ENCODE measurements at places on chromosomes 1 and 21.

GRCh38 chr1:162663086-162663485 lies 30.8 kb downstream of the DDR2 start:
- no peak for DNase-seq

GRCh38 chr21:38995071-38995669 lies 188.1 kb downstream of the PSMG1 start:
- no peak for DNase-seq

- no peak for DNase-seq
These were observed 39.5 kb downstream of the IER5 start for GRCh38 chr1:181127898-181128453.

- no peak for DNase-seq
These were observed 18.6 kb upstream of the RGS8 start for GRCh38 chr1:182702826-182703524.

- DNase-seq: no peak
These were observed 9.6 kb downstream of the SMAP2 start for GRCh38 chr1:40383095-40383487.

GRCh38 chr1:44418022-44418673 lies 13.1 kb downstream of the RNF220 start:
- DNase-seq: no peak

GRCh38 chr1:227357927-227358302 lies 39.6 kb upstream of the CDC42BPA start:
- DNase-seq: no peak

- DNase-seq: no peak
These were observed 105.6 kb downstream of the NTPCR start for GRCh38 chr1:233055879-233056641.

- no peak for DNase-seq
These were observed 8.0 kb upstream of the RNPC3 start for GRCh38 chr1:103517380-103518047.

GRCh38 chr1:24096009-24096738 lies 15.8 kb downstream of the MYOM3 start:
- no peak for DNase-seq

DNA sequence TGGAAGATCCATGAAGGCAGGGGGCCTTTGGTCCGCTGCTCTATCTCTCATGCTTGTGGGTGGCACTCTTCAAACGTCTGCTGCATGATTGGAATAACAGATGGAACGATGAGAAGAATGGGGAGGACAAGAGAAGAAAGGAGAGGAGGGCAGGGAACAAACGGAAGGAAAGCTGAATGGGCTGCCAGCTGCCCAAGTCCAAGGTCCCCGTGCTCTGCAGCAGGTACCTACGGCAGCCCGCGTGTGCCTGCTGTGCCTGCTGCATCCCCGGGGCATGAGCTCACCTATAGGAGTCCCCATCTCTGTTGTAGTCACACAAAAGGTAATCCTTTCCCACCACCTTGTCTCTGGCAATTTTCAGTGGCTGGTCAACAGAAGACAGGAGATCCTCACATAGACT lies 73.1 kb downstream of the SLC66A1 start:
- no peak for DNase-seq

GRCh38 chr1:219465212-219466093 lies 147.5 kb downstream of the ZC3H11B start:
- DNase-seq: no peak

DNA sequence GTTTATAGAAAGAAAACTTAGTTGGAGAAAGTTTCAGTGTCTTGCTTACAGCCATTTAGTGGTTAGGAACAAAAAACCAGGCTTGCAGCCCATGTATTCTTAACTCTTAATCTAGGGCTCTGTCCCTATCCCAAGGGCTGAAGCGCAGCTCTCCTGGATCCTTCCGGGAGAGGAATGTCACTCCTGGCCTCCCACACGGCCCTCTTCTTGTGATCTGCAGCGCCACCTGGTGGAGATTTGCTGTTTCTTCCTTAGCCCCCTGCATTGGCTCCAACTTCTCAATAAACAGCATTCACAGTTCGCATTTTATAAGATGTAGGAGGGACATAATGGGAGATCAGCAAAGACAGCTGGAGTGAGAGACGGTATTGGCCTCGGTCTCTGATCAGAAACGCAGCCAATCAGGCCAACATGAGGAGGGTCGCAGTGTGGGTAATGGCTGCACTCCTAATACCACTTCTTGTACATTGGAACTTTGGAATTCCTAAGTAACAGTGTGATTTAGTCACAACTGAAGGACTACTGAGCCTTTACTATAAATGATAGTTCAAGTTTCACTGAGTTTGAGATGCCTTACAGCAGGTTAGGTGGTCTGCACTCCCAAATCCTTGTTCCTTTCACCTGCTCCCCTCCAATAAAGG lies 283.4 kb downstream of the ASTN1 start:
- DNase-seq: peak; percentile 62

GRCh38 chr1:169509354-169509753 lies 23.6 kb upstream of the SLC19A2 start:
- DNase-seq: no peak

DNA sequence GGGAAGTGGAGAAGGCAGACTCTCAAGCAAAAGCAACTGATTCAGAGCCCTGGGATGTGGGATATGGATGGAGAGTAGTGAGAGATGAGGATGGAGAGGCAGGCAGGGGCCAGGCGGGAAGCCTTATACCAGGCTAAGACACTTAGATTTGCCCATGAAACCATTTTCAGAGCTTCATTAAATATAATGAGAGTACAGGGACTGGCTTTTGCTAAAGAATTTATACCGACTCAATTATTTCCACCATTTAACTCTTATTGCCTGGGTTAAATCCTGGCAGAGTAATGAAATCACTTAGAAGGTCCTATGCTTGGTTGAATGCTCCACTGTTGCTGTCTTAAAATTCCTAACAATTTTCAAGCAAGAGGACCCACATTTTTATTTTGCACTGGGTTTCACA lies 311.7 kb downstream of the KCNH1 start:
- no peak for DNase-seq

- DNase-seq: no peak
These were observed 108.2 kb upstream of the GREM2 start for GRCh38 chr1:240719953-240720700.

DNA sequence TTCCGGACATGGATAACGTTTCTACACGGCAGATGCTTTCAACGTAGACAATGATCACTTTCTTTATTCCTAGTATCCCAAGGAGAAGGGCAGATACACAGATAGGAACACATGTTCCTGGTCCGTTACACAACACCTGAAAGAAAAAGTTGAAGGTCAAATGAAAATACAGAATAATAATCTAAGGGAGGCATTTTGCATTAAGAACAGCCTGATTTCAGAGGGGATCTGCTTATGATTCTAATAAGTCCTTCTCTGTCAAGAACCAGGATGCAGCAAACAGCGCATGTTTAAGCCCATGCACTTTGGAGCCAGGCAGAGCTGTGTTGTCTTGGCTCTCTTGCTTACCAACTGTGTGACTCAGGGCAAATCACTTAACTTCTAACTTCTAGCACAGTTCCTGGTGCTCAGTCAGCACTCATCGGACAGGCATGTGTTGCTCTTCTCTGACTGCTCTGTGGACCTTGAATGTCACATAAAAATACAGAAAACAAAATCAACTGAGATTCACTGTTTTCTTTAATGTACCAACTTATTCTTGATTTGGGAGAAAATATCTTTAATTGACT lies 56.3 kb upstream of the CNN3 start:
- DNase-seq: no peak

DNA sequence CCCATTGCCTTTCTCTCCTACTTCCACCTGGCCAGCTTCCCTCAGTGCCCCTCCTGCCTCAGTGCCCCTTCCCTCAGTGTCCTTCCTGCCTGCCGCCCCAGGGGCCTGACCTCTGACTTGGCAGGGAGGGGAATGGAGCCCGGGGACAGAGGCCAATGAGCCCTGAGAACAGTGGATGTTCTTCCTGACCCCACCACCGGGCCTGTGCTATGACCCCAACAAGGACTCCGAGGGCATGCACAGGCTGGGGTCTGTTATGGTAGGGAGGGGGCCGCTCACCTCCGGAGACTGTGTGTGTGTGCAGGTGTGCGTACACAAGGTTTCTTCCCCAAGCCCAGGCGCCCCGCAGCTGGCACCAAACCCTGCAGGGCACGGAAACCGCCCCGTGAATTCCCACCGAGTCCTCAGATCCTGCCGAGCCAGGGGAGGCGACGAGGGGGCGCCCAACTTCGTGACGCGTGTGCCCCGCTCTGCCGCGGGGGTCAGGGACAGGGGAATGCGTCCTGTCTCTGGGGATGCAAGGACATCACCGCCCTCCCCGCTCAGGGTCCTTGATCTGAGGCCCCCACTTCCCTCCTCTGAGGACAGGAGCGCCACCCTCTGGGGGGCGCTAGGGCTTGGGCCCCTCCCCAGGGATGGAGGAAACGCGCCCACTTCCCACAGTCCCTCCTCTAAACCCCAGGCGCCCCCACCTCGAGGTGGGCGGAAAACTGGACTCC lies 766 bp downstream of the RAP1GAP start:
- no peak for DNase-seq

DNA sequence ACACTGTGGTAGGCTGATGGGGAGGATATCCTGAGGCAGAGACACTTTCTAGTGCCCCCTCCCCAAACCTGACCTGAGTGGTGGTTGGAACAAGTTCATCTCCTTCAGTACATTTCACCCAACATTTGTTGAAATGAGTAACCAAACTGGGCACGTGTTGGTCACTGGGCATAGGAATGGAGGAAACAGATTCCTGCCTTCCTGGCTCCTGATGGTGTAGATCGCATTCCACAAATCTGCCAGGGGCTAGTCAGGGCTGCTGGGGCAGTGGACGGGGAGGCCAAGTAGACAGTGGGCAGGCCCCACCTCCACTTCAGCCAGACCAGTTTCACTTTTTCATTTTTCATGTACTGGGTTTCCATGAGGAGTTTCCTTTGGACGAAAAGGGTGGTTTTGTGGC lies 16.5 kb upstream of the ALX3 start:
- DNase-seq: no peak

GRCh38 chr1:30305061-30305460 lies 418.3 kb downstream of the MATN1 start:
- no peak for DNase-seq

- DNase-seq: peak; percentile 21
These were observed 61.8 kb upstream of the PTGFRN start for GRCh38 chr1:116847688-116848531.

- DNase-seq: no peak
These were observed 957 bp downstream of the CAPN9 start for GRCh38 chr1:230747890-230748800.

DNA sequence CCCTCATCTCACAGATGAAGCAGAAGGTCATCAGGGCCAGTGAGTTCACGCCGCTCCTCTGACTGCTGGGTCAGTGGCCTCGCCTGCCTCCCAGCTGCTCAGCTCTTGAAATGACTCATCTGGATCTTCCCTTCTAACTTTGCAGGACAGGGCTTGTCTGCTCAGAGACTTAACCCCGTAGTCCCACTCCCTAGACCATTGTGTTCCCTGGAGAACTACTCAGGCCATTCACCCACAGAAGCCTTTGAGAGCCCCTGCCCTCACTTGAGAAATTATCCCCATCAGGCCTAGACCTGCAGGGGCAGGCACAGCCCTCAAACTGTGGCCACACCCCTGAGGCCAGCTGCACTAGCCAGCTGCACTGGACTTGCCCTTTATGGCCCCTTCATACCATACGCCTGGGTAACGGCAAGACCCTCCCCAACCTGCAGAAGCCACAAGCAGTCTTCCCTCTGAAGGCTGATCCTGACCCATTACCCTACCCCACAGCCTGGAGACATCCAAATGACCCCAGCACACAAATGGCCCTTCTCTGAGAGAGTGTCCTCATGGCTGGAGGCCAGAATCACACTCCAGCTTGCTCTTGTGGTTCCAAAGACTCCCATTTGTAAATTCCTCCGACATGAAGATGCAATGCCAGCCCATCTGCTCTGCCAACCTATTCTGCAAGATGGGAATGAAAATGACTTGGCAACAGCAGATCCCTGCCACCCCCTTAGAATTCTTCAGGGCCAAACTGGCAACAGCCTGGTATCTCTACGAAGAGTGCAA lies 33.2 kb downstream of the RCSD1 start:
- no peak for DNase-seq

GRCh38 chr1:81758181-81758580 lies 42.6 kb upstream of the ADGRL2 start:
- DNase-seq: no peak

DNA sequence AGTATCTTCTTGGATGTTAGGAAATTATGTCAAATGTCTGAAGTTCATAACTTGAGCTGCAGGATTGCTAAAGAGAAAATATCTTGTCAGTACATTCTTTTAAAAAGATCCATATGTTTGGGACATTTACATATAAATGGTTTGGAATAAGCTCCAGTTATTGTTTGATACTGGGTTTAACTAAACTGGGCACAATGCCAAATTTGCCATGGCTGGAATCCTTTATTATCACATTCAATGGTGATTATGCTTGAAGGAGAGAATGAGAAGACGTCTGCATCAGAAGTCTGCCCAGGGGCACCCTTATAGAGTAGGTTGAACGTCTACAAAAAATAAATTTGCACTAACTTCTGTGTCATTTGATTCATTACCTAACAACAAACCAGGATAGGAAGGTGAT lies 652.5 kb downstream of the AMY1C start:
- DNase-seq: no peak

GRCh38 chr1:155651861-155652661 lies 36.5 kb downstream of the YY1AP1 start:
- DNase-seq: no peak
